COR-L47 (cell line): ENCODE measurements at places on chromosomes 4 and X.
A peak's percentile ranks its signal among the peaks of the same experiment; 100 is the strongest.

DNA sequence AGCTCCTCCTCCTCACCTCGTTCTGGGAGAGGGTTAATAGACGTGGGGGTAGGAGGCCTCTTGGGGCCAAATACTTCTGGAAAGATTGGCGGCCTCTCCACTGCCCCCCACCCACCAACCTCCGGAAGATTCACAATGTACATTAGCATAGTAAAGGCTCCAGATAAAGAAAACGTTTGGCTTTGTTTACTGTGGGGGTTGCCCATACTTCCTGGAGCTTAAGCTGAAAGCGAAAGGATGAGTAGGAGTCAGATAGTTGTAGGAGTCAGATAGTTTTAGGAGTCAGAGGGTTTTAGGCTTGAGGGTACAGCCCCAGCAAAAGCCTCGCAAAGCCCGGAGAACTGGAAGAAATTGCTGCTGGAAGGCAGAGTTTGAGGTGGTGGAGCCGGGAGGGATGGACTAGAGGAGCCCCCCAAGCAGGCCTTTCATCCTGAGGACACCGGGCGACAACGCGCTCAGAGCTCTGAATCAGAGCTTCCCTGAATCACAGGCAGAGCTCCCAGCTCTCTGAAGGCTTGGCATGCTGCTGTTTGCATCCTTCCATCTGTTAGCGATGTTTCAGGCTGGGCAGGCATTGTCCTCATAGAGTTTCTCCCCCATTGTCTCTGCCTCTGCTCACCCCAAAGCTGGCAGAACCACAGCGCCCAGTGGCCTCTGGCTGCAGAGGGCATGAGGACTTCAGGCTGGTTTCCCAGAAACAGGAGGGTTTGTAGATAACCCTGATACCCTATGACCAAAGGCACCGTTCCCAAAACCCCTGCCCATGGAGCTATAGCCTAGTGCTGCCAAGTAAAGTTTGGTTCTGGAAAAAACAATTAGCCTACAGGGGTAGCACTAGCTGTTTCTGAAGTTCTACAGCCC, 280.7 kb downstream of the BCOR start:
- no peak for DNase-seq

DNA sequence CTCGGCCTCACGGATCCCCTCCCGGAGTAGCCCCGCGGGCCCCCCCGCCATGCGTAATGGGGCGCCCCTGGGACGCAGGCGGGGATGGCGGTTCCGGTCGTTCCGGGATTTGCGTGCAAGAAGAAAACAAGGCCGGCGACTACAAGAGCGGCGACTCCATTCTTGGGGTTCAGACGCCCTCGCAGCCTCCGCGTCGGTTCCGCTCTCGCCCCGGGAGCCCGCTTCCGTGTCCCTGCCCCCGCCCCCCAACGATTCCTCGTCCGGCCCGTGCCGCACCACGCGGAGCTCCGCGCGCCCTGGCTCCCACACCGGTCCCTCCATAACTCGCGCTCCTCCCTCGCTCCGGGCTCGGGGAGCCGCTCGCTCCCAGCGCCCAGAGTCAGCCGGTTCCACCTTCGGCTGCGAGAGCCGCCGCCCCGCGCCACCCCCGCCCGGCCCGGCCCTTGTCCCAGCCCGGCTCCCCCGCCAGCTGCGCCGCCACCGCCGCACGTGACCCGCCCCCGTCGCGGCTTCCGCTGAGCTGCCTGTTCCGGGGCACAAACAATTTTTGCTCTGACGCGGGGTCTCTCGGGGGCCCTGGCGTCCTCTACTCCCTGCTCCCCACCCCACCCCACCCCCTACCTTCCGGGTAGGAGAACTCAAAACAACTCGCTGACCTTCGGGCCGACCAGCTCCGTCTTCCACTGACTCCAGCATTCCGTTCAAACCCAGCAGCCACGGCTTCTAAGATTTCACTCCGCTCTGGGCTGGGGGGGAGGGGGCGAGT, 78.8 kb upstream of the BCOR start:
- DNase-seq: peak; percentile 47

DNA sequence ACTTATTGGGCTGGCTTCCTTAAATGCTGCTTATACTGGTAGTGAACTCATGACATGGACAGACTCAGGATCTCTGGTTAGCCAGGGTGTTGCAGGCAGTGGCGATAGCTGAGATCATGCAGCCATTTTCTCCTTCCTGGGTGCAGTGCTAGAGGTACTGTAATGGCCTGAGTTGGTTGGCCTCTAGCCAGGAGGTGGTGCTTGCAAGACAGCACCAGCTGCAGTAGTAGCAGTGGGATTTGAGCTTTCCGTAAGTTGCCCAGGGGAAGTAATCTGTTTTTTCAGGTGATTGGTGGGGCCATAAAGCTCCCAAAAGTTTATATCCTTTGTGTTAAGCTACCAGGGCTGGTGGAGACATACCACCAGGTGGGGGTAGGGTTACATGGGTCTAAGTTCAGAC, 45.1 kb upstream of the AADAT start:
- no peak for DNase-seq

GRCh38 chr4:178309890-178310289, 867.7 kb upstream of the AGA start:
- no peak for DNase-seq

- no peak for DNase-seq
These were observed 145.1 kb downstream of the CBR4 start for GRCh38 chr4:168864821-168865541.

GRCh38 chr4:141686146-141686775, 49.9 kb downstream of the IL15 start:
- DNase-seq: peak; percentile 51

GRCh38 chrX:39465467-39465866, 632.3 kb downstream of the BCOR start:
- no peak for DNase-seq

DNA sequence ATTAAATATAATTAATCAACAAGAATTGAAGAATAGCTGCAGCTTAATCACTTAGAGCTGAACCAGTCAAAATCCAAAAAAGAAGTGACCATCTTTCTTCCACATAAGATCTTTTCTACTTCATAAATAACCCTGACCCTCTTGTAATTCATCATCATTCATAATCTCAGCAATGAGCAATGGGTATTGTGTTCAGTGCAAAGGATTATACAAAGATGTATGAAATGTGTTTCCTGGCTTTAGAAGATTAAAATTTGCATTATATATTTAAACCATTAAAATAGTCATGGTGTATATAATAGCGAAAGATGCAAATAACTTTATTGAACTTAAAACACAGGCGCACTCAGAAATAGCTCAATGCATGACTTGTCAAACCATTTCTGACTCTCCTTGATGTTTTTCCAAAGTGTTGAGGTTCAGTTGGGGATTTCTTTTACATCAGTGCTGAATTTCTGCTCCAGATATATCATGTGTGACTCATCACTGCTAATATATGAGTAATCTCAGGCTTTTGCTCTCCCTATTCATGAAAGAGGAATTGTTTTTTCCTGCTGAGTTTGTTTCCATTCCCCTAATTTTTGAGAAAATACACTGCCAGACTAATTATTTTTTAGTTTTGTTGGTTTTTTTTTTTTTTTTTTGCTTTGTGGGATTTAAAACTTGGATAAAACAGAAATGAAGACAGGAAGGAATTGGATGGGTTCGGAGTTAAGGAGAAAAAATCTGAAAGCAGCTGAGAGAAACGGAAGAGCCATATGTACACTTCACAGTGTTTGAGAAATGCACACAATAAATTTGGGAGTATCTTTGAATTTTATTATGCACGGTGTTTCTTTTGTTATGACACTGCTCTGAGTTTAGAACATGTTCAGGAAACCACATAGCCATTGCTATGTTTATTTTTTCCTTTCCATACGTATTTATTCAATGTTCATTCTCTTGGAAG, 290.1 kb upstream of the PCDH7 start:
- no peak for DNase-seq

DNA sequence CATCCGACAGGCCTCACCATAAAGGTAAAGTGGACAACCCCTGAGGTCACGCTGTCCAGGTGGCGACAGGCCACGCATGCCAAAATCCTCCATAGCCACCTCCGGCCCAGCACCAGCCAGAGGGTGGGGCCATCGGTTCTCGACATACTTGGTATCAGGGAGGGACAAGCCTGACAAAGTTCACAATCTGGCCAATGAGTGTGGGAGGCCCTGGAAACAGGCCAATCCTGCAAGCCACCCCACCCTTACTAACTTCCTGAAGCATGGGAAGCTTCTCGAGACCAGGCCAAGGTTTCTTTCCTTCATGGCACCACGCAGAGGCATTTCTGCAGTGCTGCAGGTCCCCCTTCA, 73.8 kb downstream of the MTMR1 start:
- no peak for DNase-seq

DNA sequence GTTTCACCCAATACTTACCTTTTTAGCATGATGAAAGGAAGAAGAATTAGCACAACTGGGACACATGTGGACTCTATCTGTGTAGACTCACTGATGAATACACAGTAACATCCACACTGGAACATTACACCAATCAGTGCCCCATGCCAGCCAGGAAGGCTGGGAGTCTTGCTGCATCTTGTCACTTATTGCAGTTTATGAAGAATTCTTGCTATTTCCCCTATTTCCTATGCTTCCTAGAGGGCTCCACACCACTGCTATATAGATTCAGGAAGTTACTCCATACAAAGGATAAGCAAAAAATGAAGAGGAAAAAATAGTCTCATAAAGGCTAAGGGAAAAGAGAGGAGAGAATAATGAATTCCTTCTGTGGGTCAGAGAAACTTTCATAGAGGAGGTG, 201.0 kb downstream of the CAMK2D start:
- no peak for DNase-seq

GRCh38 chrX:644304-645281, 14.0 kb downstream of the SHOX start:
- no peak for DNase-seq

DNA sequence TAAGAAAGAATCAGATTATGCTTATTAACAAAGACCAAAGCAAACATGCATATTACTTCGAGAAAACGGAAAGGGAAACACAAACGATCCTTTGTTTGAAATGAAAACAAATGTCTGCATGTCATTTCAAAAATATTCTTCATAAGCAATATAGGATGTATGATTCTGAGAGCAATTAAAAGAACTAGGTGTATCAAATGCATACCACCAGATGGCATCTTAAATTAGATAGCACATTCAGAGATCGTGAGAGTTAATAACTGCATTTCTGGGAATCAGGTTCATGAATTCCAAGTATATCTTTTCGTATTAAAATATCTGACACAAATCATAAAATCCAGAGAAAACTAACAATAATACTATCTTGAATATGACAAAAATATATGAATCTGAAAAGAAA, 159.5 kb downstream of the PPP3CA start:
- DNase-seq: no peak

DNA sequence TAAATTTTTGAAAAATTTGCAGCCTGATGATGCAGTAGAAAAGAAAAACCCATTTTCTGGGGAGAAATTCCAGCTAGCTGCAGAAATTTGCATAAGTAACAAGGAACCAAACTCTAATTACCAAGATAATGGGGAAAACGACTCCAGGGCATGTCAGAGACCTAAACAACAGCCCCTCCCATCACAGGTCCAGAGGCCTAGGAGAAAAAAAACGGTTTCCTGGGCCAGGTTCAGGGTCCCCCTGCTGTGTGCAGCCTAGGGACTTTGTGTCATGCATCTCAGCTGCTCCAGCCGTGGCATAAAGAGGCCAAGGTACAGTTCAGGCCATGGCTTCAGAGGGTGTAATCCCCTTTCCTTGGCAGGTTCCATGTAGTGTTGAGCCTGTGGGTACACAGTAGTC, 733.7 kb upstream of the CT83 start:
- DNase-seq: no peak

- DNase-seq: no peak
These were observed 22.6 kb downstream of the HAUS3 start for GRCh38 chr4:2219233-2219760.

GRCh38 chr4:156638334-156638733, 333.3 kb downstream of the PDGFC start:
- DNase-seq: no peak

DNA sequence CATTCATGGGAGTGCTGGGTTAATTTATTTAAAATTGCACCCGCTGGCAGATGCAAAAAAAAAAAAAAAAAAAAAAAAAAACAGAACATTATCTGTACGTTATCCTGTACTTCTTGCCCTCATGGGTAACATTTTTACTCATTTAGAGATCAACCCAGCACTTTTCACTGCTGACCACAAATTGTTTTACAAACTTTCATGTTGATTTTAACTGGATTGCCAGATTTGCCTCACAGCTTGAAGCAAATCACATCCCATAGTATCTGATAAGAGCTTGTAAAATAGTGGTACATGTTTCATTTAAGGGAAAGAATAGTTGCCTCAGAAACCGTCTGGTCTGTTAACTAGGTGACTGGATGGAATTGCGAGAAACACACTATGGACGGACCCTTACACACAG, 640.8 kb downstream of the TRIML1 start:
- DNase-seq: no peak

DNA sequence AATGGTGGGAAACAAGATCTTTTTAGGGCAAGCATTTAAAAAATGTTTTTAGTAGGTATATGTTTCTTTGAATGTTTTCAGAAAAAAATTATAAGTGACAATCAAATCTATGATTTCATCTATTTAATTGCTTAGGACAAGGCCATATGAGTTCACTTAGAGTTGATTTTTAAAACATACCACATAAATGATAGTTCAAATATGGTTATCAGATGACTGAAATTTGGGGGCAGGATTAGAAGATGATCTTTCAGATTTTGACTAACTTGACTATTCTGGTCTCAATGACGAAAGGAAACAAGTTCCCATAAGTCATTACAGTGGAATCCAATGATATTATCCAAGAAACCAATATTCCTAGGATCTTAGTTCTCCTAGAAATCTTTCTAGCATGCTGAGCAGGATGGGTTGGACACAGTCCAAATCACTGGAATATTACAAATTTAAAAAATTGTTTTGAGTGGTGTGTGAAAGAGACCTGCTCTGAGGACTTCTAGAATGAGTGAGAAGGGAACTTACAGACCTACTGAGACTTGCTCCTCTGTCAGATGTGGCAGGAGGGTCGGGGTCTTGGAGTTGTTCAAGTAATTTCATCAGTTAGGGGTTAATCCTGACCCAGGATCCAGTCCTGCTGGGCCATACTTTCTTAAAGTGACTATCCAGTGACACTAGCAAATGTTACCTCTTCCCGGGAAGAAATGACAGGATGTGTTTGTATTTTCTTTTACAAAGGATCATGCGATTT, 20.0 kb downstream of the RHOH start:
- no peak for DNase-seq

DNA sequence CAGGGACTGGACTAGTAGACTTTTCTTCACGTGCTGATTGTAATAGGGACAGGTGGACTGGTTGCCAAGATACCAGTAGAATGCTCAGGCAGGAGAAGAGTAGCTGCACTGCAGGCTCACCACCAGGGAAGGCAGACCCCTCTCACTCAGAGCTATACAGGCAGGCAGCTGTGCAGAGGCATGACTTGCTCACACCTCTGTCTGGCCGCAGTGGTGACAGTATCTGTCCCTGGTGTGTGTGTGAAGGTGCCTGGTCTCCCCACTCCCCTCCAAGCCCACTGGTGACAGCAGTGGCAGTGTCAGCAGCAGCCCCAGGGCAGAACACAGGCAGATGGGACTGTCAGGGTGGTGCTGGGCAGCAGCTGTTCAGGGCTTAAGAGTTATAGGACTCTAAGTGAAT, 140.7 kb downstream of the RPS6KA6 start:
- DNase-seq: peak; percentile 7

DNA sequence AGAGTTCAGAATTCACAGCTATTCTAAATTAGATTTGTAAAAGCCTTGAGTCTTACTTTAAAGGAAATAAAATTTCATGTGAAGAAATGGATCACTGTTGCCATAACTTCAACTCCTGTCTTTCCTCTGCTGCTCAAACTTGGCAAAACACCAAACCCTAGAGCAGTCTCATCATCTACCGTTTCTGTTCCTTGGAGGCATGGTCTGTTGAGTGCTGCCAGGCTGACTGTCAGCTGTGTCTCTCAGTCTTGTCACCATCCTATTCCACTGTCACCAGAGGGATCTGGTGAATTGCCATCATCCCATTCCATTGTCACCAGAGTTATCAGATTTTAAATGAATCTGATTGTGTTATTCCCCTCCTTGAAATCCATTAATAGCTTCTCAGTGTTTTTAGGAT, 55.6 kb downstream of the STIM2 start:
- DNase-seq: peak; percentile 21
